ENCODE measurements at places on chromosomes 1 and 21. TPM values are rescaled to one million over a fixed set of nuclear protein-coding genes. Genes with fewer than 3 reads are reported as not detected.

KIF21B gene
- 2.3 TPM for polyA plus RNA-seq

RAB42 gene
- not detected for polyA plus RNA-seq

PIP5K1A gene
- polyA plus RNA-seq: 17.5 TPM

CD2 gene
- polyA plus RNA-seq: 349 TPM

UBXN10 gene
- 0.41 TPM for polyA plus RNA-seq

IL20 gene
- polyA plus RNA-seq: not detected

CDCP2 gene
- polyA plus RNA-seq: not detected

RNU1-1 gene
- not detected for polyA plus RNA-seq

FAM151A gene
- not detected for polyA plus RNA-seq

ST6GALNAC5 gene
- polyA plus RNA-seq: not detected

MFAP2 gene
- not detected for polyA plus RNA-seq

SPOCD1 gene
- polyA plus RNA-seq: not detected

TOMM40L gene
- polyA plus RNA-seq: 7.1 TPM

RNASEL gene
- polyA plus RNA-seq: 10.0 TPM

INPP5B gene
- polyA plus RNA-seq: 21.1 TPM

LHX8 gene
- polyA plus RNA-seq: not detected

LIPI gene
- polyA plus RNA-seq: not detected

KHDRBS1 gene
- polyA plus RNA-seq: 117 TPM

DYNLT5 gene
- polyA plus RNA-seq: not detected

MRPS15 gene
- polyA plus RNA-seq: 97.2 TPM

IFI44 gene
- polyA plus RNA-seq: 21.3 TPM

LPGAT1 gene
- 7.3 TPM for polyA plus RNA-seq

LMX1A gene
- polyA plus RNA-seq: not detected

LCE2B gene
- polyA plus RNA-seq: not detected

PTPN7 gene
- polyA plus RNA-seq: 75.6 TPM

SOX13 gene
- not detected for polyA plus RNA-seq

S100A3 gene
- not detected for polyA plus RNA-seq

OVAAL gene
- not detected for polyA plus RNA-seq

OPTC gene
- polyA plus RNA-seq: not detected

RRP1B gene
- polyA plus RNA-seq: 26.8 TPM

AGO1 gene
- polyA plus RNA-seq: 9.2 TPM

GPR52 gene
- not detected for polyA plus RNA-seq

CYYR1 gene
- not detected for polyA plus RNA-seq

HNRNPCL2 gene
- polyA plus RNA-seq: not detected

BCAN gene
- not detected for polyA plus RNA-seq

CFHR4 gene
- not detected for polyA plus RNA-seq

CENPL gene
- polyA plus RNA-seq: 8.7 TPM

ZFP69B gene
- polyA plus RNA-seq: 1.3 TPM

CD5L gene
- polyA plus RNA-seq: not detected

SIKE1 gene
- polyA plus RNA-seq: 39.3 TPM

SERPINC1 gene
- not detected for polyA plus RNA-seq

SESN2 gene
- polyA plus RNA-seq: 5.0 TPM

CR1 gene
- polyA plus RNA-seq: 0.06 TPM

KRTAP19-2 gene
- polyA plus RNA-seq: not detected

LCK gene
- polyA plus RNA-seq: 983 TPM

CFAP74 gene
- not detected for polyA plus RNA-seq
